Renal cortical epithelial cell (primary cell): ENCODE measurements at places on chromosomes 6 and 20. TPM values are rescaled to one million over a fixed set of nuclear protein-coding genes. Genes with fewer than 3 reads are reported as not detected.

Gene TRIM15
- 0.17 TPM in 1 of 2 replicates, not detected in the other for total RNA-seq

Gene SIRPB1
- total RNA-seq: 3.3 and 6.7 TPM in 2 replicates

DNA sequence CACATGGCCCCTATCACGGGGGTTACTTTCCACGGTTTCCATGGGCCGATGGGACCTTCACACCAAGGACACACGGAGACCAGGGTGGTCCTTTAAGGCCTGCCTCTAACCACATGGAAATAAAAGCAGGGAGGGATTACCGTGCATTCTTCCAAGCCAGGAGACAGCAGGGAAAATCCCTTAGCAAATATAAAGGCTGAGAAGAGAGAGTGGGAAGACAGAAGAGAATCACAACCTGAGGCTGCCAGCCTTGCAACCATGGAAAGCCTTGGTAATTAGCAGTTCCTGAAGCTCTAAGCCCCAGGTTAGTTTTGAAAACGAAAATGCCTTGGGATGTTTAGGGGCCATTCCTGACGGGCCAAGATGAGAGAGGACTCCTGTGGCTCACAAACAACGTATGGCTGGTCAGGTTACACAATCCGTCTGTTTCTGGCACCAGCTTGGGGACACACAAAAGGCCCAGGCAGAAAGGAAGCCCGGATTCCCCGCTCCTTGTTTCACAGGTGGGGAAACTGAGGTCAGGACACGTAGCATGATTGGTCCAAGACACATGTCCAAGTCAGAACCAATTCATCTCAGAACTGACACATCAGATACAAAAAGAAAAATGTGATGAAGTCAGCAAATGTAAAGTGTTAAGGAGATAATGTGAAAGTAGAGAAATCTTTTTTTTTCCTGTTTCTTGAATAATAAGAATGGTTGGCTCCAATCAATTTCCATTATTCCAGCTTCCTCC lies 2.8 kb downstream of the PREX1 start:
- no peak for DNase-seq

GRCh38 chr6:127291495-127291894 lies 24.8 kb downstream of the RNF146 start:
- DNase-seq: peak; percentile 54

DNA sequence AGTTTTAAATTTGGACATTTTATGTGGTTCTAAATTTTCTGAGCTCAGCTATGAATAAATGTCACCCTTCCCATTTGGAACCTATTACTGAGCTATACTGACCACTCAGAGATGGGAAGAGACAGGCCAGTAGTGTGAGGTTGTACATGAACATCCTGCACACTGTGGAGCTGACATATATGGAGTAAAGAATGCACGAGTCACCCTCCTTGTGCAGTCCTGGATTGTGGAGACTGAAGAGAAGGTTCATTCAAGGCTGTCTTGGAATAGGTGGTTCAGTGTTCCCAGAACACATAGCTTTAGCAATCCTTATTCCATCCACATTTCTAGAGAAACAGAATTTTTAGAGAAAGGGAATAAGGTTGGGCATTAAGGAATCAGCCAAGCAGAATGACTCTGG lies 50.3 kb upstream of the OGFRL1 start:
- DNase-seq: peak; percentile 81

GRCh38 chr6:84019842-84020211 lies 13.7 kb upstream of the MRAP2 start:
- no peak for DNase-seq

Gene GABRR2
- 0.05 TPM in 1 of 2 replicates, not detected in the other for total RNA-seq

DNA sequence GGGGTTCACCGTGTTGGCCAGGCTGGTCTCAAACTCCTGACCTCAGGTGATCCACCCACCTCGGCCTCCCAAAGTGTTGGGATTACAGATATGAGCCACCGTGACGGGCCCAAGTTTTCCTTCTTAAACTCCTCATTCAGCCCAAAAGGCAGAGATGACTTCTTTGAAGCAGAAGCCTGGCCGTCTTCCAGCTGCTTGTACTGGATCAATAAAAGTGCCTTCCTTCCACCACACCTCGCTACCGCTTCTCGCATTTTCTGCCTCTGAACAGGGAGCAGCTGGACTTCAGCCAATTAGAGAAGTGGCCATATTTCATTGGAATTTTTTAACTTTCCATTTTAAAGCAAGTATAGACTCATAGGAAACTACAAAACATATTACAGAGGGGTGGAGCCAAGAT lies 241.1 kb downstream of the PREX1 start:
- DNase-seq: no peak

GRCh38 chr6:53578371-53578770 lies 33.5 kb upstream of the GCLC start:
- DNase-seq: no peak

GRCh38 chr6:126372626-126373025 lies 32.7 kb downstream of the CENPW start:
- no peak for DNase-seq

DNA sequence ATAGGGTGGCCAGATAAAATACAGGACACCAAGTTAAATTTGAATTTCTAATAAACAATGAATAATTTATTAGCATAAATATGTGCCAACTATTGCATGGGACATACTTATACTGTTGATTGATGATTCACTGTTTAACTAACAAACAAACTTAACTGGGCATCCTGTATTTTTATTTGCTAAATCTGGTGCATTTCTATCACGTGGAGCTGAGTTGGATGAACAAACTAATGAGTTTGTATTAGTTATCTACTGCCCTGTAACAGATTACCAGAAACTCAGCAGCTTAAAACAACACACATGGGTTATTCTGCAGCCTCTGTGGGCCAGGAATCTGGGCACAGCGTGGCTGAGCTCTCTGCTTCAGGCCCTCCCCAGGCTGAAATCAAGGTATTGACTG lies 28.2 kb upstream of the PMEPA1 start:
- no peak for DNase-seq

Gene SLC17A3
- 5.6 and 30.0 TPM in 2 replicates for total RNA-seq

- DNase-seq: no peak
These were observed 24.5 kb downstream of the GABRR2 start for GRCh38 chr6:89290401-89291155.

Gene PRRT1
- not detected in 2 replicates for total RNA-seq

DNA sequence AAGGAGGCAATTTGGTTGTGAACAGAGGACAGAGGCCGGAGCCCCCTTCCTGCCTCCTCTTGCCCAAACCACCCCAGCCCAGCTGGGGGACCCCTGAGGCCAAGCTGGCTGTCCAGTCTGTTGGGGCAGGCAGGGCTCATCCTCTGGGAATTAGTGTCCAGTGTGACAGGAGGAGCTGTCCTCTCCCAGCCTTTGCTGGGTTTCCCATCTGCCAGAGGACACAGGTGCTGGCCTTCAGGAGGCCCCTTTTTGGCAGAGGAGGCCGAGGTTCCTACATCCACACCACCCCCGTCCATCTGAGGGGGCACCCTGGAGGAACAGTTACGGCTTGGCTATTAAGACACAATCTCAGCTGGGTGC lies 44.7 kb upstream of the MDGA1 start:
- DNase-seq: no peak

DNA sequence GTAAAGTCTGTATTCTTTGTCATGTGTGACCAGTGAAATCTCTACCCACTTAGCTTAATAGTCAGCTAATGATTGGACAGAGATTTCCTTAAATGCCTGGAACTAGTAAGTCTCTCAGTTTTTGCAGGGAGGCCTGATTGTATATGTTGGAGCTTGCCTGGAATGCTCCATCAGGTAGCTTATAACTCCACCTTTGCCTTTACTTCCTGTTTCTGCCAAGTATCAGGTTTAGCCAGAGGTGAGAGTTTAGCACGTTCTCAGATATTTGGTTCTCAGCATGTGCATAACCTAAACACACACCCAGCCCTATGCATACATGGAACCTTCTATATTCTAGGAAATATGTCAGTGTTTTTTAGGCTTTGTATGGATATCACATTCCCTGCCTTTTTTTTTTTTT lies 435.3 kb downstream of the CDKAL1 start:
- no peak for DNase-seq

DNA sequence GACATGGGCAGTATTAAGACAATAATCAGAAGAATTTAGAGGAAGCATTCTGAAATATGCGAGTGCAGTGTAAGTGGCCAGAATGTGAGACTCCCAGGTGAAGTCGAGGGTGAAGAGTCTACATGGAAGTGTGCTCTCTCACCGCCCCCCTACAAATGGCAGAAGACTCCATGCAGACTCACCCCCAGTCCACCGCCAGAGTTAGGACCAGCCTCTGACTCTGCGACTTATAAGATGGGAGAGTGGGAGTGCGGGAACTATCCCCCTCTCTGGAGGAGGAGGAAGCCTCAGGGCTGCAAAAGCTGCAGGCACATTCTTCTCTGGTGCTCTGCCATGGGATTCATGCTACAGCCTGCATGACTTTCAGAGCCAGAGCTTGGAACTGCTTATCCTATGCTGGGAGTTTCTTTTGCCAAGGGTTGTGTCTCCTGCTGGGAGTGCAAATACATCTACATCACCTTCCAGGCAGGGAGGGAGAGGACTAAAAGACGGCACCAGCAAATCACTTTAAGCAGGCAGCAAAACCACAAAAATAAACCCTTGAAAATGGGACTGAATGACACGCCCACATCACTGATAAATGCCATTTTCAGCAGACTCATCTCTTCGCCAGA lies 206.7 kb upstream of the SULF2 start:
- DNase-seq: no peak

GRCh38 chr20:10832141-10832540 lies 158.3 kb upstream of the JAG1 start:
- DNase-seq: no peak

- peak; percentile 67 for DNase-seq
These were observed 534 bp downstream of the ZNF76 start for GRCh38 chr6:35259948-35260590.

Gene FAM217A
- not detected in 2 replicates for total RNA-seq

DNA sequence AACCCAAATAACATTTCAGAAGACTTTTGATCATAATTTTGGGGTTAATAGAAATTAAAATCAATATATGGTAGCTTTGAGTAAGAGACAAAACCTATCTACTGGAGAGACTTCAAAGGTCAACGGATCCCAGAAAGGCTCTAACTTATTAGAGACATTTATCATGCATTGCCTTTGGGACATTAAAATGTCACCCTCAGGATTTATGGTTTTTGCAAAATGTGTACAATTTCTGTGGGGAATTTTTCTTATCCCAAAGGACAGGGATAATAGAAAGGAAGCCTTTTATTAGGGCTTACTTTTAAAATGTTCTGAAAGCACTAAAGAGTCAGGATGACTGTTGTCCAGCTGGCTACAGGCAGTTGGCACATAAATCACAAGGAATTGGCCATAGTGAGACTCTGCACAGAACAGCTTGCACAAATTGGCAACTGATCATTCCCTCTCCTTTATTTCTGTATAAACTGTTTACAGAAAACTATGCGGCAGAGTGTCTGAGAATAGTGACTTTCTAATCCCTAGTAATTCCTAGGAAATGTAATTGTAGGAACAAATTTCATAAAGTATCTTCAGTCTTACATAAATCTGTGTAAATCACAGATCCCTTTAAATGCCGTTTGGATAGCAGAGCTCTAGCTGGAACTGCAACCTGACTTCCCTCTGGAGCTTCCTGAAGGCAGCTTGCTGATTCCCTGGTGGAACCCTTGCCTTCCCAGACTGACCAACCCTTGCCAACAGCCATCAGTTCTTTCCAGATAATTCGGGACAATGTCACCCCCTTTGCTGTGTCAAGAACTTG lies 201.1 kb upstream of the PREP start:
- DNase-seq: no peak

- peak; percentile 61 for DNase-seq
These were observed 54.3 kb downstream of the ID4 start for GRCh38 chr6:19891451-19891850.

Gene CPXM1
- 0.17 and 0.20 TPM in 2 replicates for total RNA-seq

Gene NKX2-2
- total RNA-seq: not detected in 2 replicates

DNA sequence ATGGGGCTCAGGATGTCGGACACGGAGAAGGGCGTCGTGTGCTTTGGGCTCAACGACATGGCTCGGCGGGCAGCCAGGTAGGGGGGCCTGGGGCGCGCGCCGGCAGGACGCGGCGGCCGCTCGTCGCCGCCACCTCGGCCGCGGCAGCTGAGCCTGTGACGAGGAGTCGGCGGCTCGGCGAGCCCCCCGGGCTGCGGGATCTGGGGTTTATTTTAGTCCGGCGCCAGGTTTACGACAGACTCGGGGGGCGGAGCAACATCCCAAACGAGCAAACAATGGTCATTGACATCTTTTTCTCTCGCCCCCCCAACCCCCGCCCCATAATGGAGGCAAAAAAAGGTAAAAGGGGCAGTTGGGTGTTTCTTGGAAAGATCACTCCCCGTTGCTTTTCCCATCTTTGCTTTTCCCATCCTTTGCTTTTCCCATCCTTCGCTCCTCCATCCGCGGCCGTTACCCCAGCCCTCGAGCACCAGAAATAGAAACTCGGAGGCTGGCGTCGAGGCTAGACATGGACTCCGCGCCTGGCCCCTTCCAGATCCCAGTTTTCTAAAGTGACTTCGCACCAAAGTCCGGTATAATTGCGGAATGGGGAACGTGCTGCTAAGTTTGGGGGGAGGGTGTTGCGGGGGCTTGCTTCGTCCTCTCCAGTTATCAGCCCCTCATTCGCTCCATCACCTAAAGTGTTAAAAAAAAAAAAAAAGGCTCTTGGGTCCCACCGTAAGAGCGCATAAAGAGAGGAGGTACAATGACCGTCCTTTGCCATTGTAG lies at the start of gene NKX2-4:
NKX2-4 (minus strand) TSS at position 186 of the 768 bp plus-strand sequence; CDS start at position 59, 127 bp downstream.
- no peak for DNase-seq

Gene MAS1
- not detected in 2 replicates for total RNA-seq

DNA sequence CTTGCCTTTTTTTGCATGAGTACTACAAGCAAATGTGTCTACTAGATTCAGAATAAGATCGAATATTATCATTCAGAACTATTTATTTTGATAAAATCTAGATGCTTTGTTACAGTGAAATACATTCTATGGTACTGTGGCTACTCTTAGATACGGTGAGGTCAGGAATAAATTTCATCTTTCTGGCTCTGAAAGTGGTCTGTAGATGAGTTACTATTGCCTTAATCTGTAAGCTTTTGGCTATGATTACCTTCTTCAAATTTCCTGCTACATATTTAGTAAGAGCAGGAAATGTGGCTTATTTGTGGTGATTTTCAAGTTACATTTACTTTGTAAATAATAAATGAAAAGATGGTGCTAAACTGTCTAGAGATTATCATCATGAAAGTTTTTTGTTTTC lies 50.0 kb downstream of the SCAF8 start:
- no peak for DNase-seq
